NCI-H748 treated with DMSO at 0.1 percent for 48 hours (cell line): ENCODE measurements at places on chromosomes 1 and 21.

DNA sequence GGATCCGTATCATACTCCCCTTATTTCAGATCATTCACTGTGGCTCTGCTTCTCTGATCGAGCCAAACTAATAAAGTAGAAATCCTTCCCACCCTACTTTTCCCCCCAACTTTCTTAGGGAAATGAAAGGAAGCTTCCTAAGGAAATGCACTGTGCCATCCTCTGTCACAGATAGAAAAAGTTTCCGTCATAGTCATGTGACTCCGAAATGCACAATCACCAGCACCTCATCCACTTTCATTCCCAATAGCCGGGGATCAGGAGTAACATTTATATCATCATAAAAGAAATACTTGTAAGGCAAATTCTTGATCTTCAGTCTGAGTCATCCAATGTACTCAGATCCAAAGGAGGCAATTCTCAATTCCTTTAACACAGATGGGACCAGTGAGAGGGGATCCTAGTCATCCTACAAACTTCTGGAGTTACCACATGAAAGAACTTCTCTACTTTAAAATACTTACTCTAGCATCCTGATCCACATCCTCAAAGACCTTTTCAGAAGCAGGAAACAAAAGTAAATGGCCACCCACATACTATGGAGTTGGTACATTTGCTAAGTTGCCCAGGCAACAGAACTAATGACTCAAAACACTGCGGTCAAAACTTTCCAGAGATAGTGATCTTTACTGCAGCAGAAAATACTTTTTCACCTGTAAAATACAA, 97.8 kb upstream of the ZC3H11B start:
- no peak for DNase-seq

DNA sequence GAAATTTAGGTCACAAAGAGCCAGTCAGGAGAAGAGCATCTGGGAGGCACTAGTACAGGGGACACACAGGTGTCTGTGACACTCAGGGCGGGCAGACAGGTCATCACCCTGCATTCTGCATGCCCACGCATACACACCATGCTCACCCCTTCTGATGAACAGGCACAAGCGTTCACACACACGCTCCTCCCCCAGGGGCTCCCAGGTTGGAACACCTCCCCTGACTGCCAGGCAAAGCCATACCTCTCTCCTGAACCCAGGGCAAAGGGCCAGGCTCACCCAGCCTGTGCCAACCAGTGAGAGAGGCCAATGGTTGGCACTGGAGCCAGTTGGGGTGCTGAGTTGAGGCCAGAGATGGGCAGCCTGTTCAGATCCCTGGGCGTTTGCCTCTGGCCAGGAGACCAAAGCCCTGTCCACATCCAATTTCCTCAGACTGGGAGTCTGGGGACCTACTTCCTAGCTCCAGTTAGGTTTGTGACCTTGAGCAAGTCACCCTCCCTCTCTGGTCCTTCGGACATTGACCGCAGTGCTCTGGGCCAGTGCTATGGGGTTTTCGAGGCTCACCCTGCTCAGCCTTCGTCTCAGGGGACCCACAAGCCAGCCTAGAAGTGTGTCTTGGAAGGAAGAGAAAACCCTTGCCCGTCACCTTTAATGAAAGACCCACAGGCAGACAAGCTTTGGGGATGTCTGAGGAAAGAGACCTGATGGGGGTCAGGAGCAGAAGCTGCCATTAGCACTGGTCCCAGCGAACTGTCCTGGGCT, 5.8 kb upstream of the LAD1 start:
- DNase-seq: no peak

DNA sequence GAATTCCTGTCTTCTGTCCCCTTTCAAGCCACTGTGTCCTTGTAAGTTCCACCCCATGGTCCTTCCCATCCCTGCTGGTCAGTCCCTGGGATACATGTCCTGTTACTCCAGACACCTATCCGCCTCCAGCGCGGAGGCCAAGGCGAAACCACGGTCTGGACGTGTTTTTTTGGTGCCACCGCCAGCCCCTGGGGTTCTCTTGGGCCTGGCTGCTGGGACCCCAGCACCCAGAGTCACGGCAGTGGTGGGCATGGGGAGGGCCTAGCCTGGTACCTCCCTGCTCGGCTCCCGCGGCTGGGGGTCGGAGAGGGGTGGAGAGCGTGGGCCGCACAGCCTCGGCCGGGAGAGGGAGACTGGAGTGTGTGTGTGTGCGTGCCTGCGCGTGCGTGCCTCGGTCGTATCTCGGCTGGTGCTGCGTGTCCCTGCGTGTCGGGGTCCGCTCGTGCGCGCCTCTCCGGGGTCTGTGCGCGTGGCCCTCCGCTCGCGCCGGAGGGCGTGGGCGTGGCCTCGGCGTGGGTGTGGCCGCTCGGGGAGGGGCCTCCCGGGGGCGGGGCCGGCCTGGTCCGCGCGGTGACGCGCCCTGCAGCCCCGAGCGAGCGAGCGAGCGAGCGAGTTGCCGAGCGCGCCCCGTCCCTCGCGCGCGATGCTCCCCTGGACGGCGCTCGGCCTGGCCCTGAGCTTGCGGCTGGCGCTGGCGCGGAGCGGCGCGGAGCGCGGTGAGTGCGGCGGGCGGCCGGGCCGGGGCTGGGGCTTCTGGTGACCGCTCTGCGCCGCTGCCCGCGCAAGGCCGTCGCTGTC, at the start of gene VWA1:
TSS of gene VWA1 (plus strand) at position 585 of the 798 bp plus-strand sequence. CDS start at position 644, 59 bp downstream.
- DNase-seq: no peak

DNA sequence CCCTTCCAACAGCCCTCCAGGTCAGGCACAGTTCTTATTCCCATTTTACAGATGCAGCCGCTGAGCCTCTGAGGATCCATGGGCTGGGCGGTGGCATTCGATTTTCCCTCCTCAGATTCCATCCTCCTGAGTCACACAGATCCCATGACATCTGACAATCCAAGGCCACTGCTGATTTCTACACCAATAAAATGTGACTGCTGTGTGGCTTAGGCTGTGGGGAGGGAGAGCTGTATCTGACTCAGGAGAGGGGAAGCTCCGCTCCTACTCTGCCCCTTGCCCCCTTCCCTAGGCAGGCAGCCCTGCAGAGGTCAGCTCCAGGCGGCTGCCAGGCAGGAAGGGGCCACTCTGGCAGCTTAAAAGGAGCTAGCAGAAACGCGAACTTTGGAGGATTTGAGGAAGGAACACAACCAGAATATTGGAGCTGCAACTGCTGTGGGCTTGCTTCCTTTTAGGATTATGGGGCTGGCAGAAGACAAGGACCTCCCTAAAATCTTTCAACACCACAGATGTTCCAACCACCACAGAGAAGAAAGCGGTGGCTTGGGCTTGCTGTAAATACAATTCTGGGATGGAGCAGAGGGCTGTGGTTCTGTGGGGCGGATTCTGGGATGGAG, 50.0 kb downstream of the MRPL37 start:
- DNase-seq: no peak

DNA sequence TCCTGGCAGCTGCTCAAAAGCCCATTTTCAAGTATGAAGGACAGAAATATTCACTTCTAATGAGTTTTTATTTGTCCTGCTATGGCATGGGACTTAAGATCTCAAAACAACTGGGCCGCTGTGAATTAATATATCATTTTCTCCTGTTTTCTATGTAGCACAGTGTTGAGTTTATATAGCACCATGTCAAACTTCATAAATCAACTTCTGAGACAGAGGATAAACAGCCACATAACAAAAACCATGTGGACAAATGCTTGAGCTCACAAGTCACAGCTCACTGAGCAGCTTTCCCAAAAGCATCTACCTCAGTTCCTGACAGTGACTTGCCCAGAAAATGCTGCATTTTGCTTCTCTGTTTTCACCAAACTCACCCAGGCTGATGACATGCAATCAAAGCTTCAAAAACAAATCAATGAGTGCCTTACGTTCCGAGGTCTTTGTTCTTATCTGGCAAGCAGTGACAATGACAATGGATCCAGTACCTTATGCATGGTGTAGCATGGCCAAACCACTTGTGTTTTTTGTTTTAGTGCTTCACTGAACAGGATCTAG, 722.6 kb downstream of the LRRIQ3 start:
- DNase-seq: no peak

DNA sequence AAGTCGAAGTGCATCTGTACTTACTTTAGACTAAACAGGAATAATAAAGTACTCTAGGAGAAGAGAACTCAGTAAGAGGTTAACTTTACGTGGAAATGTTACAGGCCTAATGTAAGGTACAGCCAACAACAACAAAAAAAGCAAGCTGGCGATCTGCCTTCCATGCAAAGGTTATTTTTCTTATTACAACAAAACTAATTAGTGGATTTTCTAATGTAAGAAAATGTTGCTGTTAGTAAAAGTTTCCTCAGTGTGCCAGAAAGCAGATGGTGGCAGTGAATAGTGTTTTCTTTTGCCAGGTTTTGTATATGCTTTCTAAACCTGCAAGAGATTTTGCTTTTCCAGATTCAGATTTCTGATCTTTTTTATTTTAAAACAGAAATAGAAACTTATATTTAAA, 179.2 kb downstream of the NFIA start:
- no peak for DNase-seq

GRCh38 chr1:156677616-156678596, 699 bp upstream of the NES start:
- DNase-seq: peak; percentile 61

DNA sequence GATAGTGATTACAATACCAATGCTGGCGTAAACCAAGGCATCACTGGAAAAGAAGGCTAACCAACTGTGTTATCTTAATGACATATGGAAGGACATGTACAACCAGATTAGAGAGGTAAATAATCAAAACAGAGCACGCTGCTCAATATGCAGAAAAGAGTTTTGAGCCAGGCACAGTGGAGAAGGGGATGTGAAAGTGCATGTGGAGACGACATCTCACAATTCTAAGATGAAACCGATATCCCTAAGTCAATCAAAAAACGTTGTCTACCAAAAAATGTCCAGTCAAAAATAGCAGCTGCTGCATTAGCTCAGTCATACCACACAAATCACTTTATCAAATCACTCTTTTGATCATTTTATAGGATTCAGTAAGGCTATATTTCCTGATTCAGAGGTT, 116.3 kb upstream of the OLIG2 start:
- DNase-seq: no peak

- DNase-seq: peak; percentile 53
Observed at GRCh38 chr21:42677339-42678321, 24.2 kb downstream of the PDE9A start.

GRCh38 chr1:184672013-184672726, 82.5 kb downstream of the EDEM3 start:
- no peak for DNase-seq

DNA sequence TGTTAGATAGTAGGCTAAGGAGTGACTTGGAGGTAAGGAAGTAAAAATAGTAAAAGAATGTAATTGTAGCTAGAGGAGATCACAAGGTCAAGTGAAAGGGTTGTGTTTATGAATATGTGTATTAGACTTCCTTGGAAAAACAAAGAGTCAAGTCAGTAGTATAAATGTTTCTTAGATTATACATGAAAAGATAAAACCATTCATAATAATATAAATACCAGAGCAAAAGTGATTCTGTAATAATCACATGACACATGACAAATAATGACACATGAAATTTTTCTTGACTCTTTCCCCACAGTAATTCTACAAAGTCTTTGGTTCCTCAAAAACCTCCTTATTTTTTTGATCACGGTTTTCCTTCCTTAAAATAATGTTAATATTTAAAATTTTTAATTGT, 56.4 kb downstream of the IVNS1ABP start:
- DNase-seq: no peak

- DNase-seq: no peak
Observed at GRCh38 chr1:93715529-93716126, 34.0 kb upstream of the BCAR3 start.

DNA sequence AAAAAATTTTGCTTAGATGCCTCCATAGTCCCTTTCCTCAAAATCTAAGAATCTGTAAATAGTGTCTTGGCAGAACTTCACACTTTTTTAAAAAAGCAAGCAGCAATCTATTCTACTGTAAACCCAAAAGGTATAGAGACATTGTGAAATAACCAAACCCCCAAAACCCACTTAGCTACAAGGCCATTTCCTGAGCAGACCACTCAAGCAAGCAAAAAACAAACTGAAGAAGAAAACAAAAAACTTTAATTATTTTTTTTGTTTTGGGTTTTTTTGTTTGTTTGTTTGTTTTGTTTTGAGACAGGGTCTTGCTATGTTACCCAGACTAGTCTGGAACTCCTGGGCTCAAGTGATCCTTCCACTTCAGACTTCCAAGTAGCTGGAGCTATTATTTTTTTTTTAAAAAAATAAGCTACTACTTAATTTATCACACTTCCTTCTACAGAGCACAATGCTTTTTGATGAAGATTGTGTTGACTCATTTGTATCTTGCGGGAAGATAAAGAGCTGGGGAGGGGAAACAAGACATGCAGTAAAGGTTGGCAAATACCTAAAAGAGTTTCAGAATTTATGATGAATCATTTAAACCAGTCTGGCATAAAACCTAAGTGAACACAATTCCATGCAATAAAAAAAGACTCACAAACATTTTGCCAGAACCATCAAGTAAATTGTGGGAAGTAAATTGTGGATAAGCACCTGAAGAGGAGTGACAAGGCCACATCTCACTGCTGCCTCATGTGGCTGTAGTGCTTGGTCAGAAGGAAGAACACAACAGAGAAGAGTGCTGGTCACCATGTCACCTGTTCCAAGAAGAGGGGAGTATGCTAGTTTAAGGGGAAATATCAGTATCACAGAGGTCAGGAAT, 2.7 kb upstream of the PTPN22 start:
- no peak for DNase-seq

DNA sequence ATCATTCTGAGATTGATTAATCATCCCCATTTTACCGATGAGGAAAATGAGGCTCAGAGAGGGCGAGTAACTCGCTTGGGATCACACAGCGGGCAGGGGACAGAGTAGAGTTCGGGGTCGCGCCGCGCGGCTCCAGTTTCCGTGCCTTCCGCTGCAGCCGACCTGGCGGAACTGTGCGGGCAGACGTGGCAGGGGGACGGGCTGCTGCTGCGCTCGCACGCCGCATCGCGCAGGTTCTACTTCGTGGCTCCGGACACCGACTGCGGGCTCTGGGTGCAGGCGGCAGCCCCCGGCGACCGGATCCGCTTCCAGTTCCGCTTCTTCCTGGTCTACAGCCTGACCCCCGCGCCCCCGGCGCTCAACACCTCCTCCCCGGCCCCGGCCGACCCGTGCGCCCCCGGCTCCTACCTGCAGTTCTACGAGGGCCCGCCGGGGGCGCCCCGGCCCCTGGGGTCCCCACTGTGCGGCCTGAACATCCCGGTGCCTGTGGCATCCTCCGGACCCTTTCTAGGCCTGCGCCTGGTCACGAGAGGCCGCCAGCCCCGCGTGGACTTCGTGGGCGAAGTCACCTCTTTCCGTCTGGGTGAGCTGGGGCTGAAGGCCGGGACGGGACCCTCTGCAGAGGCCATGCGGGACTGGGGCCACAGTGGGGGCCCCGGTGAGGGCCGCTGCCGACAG, 2.3 kb downstream of the LDLRAD2 start:
- DNase-seq: no peak

GRCh38 chr1:51709951-51710350, 93.1 kb downstream of the OSBPL9 start:
- no peak for DNase-seq

DNA sequence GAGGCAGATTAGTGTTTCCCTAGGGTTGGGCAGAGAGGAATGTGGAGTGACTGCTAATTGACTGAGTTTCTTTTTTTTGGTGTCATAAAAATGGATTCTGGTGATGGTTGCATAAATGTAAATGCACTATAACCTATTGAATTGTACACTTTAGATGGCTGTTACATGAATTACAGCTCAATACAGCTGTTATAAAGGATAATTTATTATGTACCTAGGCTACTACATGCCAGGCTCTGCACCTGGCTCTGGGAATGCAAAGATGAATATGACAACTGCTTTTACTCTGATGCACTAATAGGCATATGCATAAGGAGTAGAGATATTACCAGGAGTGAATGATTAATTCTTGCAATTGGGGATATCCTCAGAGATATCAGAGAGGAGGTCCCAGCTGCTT, 345.3 kb downstream of the PTBP2 start:
- DNase-seq: no peak
